ENCODE measurements at places on chromosomes 2 and 18.

DNA sequence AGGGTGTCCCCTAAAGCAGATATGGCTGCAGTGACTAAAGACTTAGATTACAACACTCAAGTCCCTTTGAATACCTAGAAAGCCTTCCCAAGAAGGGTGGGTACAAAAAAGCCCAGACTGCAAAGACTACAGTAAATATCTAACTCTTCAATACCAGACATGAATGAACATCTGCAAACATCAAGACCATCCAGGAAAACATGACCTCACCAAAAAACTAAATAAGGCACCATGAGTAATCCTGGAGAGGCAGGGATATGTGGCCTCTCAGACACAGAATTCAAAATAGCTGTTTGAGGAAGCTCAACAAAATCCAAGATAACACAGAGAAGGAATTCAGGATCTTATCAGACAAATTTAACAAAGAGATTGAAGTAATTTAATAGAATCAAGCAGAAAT, 138.2 kb upstream of the OTOS start:
- ATAC-seq = no peak

- ATAC-seq = peak; percentile 75
These were observed 40.6 kb downstream of the SPC25 start for GRCh38 chr2:168849610-168850009.

DNA sequence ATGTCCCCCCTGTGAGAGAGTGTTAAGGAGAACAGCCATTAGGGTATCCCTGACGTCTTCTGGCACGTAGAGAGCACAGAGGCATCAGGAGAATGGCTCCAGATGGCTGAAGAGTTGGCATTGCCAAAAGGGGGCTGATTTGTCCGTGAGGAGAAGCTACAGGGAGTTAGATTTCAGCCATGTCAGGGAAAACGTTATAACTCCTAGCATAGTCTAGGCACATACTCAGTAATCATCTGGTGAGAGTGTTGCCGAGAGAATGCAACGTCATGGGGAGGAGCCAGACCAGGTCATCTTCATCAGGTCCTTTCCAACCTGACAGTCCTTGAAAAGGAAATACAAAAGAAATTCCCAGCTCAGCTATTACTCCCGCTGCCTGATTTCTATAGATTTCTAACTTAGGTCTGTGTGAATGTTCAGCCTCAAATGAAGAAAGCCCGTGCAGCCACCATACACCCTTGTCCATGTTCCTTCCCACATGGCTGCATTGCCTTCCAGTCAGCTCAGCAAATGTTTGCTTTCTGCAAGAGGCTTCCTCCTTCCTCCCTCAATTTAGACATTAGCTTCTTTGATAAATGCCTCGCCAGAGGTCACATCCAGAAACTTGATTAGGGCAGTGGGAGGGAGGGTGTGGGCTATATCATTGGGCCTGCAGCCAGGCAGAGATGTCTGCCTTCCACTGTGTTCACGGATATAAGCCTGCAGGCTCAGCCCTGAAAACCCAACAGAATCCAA, 93.0 kb downstream of the STPG4 start:
- peak; percentile 0 for ATAC-seq

GRCh38 chr2:231356466-231356844, 39.1 kb upstream of the B3GNT7 start:
- no peak for ATAC-seq

GRCh38 chr2:200791905-200792304, 19.8 kb upstream of the BZW1 start:
- no peak for ATAC-seq

Data from SK-N-SH treated with all-trans-retinoic acid at 6 μM for 48 hours (cell line).